NCI-H1417 (cell line): ENCODE measurements at places on chromosomes 2 and 18.

GRCh38 chr2:237744613-237745249 lies 53.8 kb upstream of the RBM44 start:
- DNase-seq = peak; percentile 43

- DNase-seq = no peak
Observed at GRCh38 chr2:233264667-233265066, 13.2 kb downstream of the ATG16L1 start.

- DNase-seq = no peak
Observed at GRCh38 chr2:241701149-241701398, 765 bp upstream of the ING5 start.

DNA sequence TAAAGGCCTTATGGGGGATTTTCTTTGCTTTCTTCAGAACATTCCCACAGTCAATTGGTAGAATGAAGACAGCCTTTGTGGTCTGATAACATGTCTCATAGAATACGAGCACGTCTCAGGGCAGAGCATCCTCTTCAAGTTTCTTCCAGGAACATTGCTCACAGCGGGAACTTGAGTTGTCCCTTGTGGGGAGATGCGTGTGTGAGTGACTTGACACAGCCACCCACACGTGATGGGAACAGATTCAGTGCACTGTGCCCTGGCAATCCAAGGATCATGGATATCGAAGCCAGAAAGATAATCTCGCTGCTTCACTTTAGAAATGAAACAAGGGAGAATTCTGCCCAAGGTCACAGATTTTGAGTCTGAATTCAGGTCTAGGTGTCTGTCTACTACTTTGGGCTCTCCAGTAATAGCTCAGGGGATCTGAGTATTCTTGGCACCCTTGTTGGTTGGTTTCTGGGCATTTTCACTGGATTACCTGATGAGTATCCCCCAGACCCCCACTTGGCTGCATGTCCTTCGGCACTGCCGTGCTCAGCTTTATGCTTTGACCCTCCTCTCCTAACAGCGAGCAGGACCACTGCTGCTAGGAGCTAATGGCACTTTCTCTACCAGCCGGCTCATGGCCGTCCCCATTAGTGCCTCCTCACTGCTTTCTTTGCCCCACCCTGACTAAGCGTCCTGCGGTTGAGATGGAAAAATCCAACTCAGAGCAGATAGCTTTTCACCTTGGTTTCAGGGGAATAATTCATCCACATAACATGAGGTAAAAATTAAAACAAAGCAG lies 75.9 kb upstream of the FOSL2 start:
- DNase-seq = no peak

GRCh38 chr2:191569025-191569424 lies 108.9 kb upstream of the NABP1 start:
- DNase-seq = no peak

DNA sequence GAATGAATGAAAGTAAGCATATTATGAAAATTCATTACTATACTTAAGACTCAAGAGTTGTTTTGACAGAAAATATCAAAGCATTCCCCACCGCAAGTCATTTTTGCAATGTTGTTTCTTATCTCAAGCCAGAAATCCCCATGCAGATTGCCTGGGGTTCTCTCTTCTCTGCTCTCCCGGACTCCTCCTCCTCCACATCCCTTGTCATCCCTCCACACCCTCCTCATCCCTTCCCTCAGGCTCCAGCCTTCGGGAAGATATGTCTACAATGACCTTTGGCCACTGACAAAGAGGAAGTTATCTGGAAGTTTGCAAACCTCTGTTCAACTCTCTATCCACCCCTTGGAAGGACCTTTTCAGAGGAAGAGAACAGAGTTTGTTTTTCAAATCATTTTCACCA lies 11.9 kb downstream of the TFCP2L1 start:
- DNase-seq = no peak

DNA sequence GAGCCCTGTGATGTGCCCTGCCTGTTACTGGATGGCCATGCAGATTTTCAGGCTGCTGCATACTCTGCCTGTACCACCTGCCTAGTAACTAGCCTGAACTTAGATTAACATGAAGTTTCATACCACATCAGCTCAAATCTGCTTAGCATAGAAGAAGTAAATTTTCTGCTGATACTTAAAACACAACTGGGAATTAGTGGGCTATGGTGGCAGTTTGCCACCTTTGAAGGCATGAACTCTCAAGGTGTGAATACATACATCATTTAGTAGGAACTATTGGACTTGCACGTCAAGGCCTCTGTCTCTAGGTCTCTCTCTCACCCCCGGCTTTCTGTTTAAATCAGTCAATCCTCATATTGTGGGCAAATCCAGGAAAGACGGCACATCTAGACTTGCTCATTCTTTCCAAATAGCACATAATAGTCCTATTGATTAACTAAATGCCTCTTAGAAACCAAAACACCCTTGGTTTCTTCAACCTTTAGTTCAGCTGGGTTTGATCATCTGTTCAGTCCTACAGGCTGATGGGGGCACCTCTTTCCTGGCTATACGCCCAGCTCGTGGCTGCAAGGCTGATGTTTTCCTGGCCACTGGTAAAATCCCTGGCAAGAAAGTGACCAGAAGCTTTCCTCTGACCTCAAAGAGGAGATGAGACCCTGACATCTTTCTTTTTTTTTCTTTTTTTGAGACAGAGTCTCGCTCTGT lies 58.4 kb downstream of the ALPK2 start:
- no peak for DNase-seq

- no peak for DNase-seq
Observed at GRCh38 chr2:99403524-99403923, 66.3 kb downstream of the EIF5B start.

DNA sequence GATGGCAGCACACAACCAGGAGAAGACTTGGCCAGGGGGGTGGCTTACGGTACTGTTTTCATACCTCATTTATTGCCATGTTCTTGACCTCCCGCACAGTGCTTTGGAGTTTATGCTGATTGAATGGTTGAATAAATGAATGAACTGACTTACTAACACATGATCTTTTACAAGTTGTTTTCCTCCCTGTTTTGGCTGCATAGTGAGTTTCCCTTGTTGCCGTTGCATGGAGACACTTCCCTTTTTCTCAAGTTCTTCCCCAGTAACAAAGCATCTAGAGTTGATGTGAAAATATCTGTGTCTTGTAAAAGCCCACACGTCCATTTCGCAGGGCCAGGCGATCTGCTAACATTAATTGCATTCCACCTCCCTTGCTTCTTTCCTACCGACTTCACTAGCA lies 35.7 kb upstream of the RAB1A start:
- no peak for DNase-seq

DNA sequence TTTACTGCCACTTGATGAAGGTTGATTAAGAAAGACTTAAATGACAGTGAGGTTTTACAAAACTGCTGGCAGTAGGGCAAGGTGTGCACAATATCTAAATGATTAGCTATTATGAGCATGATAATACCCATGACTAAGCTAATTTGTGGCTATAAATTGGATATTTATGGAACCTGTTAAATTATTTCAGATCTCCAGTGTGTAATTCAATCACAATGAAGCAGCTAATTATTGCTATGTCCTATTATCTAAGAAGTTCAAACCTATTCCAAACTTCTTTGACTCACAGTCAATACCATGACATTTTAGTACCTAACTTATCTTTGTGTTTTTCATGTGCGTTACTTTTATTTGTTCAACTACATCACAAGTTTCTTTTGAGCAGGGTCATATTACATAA lies 253.8 kb upstream of the MMADHC start:
- no peak for DNase-seq

DNA sequence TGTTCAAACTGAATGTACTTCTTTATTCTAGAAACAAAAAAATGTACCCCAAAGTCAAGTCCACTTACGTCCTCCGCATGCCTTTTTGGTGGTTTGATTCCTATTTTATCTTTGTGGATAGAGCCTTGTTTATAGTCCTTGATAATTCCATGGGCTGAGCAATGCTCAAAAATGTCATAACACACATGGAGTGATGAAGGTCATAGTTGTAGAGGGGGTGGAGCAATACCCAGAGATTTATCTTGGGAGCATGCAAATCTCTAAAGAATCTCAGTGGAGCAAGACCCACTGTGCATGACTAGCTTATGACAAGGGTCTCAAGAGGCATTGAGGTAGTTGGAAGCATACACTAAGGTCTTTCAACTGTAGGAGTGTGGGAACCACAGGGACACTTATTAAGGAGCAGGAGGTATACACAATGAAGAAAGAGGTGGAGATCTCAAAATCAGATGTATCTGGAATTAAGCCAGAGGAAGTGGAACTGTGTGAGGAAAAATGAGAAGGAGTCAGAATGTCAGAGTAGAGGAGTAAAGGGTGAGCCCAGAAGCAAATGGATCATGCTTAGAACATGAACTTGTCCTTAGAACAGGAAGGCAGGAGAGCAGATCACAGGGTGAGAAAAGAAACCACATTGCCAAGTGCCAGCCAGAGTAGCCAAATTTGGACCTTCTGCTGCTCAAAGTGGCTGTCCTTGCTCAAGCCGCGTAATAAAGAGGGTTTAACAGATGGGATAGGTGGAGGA lies 68.1 kb upstream of the STK39 start:
- DNase-seq = no peak

- peak; percentile 24 for DNase-seq
Observed at GRCh38 chr2:38026846-38027245, 49.1 kb downstream of the CYP1B1 start.

DNA sequence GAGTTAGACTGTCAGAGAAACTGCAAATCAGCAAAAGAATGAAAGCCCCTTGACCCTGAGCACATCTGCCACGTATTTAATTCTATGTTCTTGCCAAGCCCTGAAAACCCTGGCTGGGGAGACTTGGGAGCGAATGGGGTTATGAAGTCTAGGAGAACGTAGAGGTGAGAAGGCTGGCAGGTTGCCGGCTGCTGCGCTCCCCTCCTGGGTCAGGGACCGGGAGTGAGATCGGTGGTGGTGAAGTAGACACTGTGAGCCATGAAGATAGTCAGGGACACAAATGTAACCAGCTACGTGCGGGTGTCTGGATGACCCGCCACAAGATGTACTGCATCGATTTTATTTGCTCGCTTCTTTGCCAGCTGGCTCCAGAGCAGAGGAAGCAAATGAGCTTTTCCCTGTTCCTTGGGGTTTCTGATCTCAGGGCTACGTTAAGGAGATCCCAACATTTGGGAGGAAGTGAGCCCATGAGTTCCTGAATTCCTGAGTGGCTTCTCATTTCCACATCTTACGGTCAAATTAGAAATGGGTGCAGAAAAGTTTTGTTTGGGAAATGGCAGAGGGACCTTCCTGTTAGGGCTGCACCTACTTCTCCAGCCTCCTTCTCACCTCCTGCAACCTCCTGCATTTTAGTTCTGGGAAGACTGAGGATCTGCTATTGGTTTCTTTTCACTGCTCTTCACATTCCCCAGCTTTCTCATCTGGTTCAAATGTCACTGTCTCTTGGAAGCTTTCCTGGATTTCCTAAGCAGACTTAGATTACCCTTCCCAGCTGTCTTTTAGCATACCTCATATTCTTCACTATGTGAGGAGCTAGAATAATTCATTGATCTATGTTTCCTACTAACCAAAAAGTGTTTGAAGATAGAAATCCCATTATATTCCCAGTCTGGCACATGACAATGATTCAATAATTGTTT lies 360.6 kb downstream of the ZNF521 start:
- DNase-seq = no peak

DNA sequence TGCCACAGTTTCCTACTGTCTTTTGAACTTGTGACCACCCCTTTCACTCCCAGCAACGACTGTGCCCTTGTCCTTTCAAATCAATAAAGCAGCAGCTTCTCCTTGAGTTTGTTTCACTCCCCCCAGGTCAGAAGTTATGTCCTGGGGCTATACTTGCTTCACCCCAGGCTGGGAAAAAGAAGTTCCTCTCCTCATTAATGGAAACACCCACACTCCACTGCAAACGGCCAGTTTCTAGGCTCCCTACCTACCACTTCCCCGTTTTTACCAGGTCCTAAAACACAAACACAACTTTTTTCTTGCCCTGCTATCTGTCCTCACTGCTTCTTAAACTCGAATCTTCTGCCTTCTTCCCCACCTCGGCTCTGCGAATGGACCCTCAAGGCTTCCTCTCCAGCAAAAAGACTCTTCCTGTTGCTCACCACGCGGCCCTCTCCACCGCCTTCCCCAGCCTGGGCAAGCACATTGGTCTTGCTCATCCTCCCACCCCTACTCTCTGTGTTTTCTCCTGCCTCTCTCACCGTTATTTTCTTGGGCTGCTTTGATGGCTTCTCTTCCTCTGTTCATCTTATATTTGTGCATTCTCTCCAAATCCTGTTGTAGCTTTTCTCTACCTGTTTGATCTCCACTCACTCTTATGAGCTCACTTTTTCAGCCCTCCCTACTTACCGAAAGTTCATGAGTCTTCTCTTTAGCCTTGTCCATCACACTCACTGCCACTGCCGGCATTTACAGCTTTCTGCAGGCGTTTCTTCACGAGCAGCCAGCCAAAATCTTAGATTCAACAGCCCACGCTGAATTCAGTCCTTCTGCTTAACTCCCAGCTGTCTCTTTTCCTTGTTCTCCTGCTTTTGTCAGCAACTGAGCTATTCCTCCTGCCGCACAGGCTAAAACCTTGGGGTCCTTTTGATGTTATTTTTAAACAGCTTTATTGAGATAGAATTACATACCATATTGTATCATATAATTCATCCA lies 7.0 kb upstream of the SP5 start:
- DNase-seq = no peak

GRCh38 chr2:54572262-54572635 lies 116.1 kb downstream of the SPTBN1 start:
- peak; percentile 27 for DNase-seq

DNA sequence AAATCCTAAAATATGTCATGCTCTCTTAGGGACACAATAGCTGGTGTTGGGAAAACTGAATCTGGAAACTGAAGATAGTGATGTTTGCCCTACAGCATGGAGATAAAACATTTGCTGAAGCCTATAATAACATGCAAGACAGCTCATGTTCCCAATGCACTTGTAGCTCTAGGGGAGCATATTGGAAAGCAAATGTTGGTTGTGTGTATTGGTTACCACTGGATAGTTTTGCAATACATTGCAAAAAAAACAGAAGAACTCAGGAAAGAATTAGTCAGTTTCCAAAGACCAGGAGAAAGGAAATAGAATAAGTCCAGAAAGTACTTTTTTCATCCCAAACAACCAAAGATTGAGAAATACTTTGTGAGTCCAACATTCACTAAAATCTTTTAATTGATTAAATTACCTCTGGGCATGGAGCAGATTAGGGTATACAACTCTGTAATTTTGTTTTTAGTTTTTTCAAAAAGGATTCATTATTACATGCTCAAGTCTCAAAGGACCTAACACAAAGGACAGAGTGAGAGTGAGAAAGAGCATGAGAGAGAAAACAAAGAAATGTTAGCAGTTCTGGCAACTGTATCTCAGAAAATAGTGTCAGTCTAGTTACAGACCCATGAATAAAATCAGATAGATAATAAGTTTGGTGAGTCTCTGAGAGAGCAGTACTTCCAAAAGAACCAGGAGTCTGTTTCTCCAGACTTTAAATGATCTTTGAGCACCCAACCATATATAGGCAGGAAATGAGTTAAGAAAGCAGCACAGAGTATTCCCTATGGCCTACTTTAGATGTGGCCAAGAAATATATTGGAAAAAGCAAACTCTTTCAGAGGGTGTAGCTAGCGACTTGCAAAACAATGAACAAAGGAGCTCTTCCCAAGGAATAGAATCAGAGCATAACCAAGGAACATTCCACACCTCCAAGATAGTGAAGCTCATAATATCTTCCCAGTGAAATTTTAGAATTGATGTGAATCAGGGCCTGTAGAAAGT lies 36.6 kb upstream of the COL3A1 start:
- DNase-seq = no peak
